Omental fat pad (tissue), 4 donors: ENCODE measurements at places on chromosomes 4 and X. TPM values are rescaled to one million over a fixed set of nuclear protein-coding genes. Genes with fewer than 3 reads are reported as not detected.

DNA sequence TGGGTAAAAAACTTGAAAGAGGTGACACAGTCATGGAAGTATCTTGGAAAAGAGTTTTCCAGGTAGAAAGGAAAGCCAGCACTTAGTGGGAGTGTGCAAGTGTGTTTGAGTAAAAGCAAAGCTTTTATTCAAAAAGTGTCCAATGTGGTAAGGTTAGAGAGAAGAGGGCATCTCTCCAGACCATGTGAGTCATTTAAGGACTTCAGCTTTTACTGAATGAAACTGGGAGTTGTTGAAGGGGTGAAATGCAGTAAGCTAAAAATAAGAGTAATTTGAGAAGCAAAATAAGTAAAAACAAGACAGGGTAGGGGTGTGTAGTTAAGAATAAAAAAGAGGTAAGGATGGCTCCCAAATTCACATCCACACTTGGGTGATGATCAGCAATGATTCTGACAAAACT lies 238.9 kb downstream of the SLC7A11 start:
- no peak for DNase-seq

Gene ZCCHC4
- 13.1 TPM for total RNA-seq

GRCh38 chr4:139523076-139523475 lies 32.9 kb downstream of the SETD7 start:
- DNase-seq: no peak

DNA sequence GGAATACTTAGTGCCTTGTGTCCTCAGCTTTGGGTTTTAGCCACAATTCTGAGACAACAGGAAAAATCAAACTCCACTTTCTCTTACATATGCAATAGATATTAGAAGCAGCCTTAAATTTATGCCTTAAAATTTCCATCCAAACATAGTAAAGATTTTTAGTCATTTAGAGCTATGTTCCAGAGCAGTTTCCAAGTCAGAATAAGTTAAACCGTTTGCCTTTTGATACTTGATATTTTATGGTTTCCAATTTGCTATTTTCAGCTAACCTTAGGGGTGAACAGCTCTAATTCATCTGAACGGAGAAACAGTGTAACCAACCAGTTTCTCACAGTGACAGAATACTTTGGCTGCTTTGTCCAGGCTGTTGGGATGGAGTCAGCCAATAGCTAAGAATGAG lies 125.8 kb upstream of the RXFP1 start:
- no peak for DNase-seq

Gene COX7B
- 253 TPM for total RNA-seq

DNA sequence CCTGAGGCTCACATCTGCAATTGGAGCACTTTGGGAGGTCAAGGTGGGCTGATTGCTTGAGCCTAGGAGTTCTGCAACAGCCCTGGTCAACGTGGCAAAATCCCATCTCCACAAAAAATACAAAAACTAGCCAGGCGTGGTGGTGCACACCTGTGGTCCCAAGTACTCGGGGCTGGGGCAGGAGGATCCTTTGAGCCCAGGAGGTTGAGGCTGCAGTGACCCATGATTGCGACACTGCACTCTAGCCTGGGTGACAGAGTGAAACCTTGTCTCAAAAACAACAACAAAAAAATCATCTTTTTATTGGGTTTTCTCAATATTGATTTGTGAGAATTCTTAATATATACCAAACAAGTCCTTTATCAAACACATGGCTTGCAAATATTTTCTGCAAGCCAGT lies 64.9 kb downstream of the ANKRD17 start:
- no peak for DNase-seq

DNA sequence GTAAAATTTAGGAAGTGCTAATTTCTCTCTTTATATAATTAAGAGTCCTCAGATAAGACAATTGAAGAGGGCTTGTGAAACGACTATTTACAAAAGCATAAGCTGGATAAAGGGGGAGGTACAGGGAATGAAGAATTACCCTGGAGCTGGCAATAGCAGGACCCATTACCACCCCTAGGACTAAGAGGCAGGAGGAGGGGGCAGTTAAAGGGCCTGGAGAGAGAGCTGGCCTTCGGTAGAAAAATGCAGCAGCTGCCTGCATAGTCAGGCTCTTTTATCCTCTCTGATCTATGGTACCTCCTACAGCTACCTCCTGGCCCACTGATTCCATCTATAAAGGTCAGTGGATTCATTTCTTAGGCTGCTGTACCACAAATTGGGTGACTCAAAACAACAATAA lies 57.7 kb upstream of the TRPC3 start:
- DNase-seq: no peak

DNA sequence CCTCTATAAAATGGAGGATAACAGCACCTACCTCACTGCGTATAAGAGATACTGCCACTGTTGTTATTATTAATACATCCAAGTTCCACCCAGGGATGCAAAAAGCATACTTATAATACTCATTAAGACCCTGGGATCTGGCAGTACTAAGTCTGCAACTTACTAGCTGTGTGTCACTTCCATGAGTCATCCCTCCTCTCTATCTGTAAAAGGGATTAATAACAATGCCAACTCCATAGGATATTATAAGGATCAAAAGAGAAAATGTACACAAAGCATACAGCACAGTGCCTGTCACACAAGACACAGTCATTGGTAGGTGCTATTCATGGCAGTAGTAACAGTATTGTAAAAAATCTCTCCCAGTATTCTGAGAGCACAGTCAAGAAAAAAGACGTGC lies 216.7 kb downstream of the HS6ST2 start:
- DNase-seq: no peak

Gene TRO
- total RNA-seq: 5.3 TPM

- DNase-seq: no peak
These were observed 692.8 kb upstream of the TENM3 start for GRCh38 chr4:181550381-181550780.

DNA sequence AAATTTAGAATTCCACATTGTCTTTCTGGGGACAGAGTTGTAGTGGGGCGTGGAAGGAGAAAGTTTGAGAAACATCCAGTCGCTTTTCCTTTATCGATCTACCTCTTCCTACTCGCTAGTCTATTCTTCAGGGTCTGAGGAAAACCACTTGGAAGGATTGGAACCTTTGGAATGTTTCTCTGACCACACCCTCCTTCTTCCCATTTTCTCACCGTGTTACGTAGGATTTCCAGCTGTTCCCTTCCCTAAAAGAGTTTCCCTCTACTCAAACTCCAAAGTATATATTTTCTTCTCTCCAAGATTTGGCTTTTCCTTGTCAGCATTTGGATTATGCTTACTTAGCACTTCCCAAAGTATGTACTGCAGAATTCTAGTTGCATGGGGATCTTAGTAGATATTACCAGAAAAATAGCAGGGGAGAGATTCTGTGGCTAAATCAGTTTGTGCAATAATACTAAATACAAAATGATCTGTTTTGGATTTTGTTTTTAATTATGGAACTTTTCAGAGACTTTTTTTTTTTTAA lies 4.9 kb downstream of the ENPEP start:
- DNase-seq: no peak
